NCI-H460 (cell line): ENCODE measurements at places on chromosomes 2 and 18.
A peak's percentile ranks its signal among the peaks of the same experiment; 100 is the strongest.

- peak; percentile 18 for DNase-seq
Measured at GRCh38 chr18:58177004-58177717, 133.1 kb downstream of the NEDD4L start.

DNA sequence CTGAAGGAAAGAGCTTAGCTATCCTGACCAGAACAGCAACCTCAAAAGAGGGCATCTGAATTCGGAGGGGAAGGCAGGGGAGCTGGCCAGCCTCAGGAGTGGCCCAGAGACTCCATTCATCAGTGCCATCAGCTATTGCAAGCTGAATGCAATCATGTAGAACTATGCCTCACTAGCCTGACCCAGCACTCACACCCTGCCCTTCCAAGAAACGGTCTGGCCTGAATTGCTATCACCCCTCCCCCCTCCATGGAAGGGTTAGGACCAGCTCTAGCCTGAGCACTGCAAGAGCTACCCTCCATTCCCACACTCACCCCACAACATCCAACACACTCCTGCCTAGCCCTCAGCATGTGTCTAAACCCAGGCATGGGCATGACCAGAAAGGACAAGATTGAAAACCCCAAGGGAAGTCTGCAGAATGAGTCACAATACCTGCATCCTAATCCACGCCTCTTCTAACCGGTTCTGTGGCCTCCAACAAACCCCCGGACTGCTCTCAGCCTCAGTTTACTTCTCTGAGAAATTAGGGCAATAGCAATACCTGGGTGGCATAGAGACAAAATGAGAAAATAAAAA lies 120.3 kb downstream of the BCL11A start:
- no peak for DNase-seq

GRCh38 chr2:224412141-224413015 lies 10.5 kb upstream of the FAM124B start:
- no peak for DNase-seq

- DNase-seq, result no peak
Measured at GRCh38 chr2:22807872-22808271, 577.1 kb upstream of the KLHL29 start.

DNA sequence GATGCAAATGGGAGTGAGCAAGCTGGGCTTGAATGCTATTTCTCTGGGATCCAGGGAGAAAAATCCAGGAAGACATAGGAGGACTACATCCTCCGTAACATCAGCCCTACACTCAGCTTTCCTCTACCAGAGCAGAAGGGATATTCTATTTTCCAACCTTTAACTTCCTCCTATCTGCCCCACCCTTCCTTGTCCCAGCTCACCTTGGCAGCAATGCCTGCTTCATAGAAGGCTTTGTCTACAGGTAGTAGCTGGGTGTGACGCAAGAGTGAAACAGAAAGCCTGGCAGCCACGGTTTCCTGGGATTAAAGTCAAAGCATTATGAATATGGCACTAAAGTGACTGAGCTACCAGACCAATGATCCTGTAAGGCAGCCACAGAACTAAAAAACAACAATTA lies 3.9 kb downstream of the KRTCAP3 start:
- no peak for DNase-seq

- no peak for DNase-seq
Measured at GRCh38 chr2:233062946-233063268, 2.8 kb downstream of the INPP5D start.

DNA sequence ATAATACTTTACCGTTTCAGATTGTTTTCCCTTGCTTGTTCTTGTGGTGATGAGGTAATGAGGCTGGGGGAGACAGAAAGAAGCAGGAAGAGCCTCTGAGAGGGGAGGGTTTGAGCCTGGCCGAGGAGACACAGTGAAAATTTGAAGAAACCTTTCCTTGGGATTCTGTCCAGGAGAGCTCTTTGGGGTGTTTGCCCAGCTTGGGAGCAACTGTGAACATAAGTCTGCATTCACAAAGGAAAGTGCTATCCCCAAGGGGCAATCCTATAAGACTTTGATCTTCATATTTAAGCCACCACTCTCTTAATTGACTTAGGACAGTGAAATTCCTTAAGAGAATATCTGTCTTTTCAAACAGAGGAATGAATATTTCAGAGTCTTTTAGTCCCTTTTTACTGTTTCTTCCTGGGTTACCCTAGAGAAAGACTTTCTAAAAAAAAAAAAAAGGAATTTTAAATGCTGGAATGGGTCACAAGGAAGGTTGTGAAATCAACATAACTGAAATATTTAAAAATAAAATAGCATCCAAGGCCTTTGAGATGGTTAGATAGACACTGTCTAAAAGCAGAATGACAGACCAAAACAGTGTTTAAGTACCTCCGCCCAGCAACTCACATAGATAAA lies 52.5 kb upstream of the STAM2 start:
- no peak for DNase-seq

DNA sequence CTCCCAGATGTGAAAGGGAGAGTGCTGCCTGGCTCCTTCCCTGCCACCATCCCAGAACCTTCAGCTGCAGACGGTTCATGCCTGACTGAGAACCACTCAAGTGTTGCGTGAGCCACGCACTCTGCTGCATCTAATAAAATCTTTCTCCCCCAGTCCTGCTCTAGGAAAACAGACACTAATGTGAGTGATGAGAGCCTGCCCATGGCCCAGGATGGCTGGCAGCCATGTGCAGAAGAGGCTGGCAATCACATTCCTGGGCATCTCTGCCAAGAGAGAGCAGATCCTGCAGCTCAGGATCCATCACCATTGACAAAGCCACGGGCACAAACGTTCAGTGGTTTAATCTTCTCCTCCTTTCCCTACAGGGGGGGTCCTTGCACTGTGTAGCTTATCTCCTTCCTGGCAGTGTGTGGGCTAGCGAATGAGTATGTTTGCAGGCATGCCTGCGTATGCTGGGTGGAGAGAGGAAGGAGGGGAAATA lies 477.5 kb downstream of the SLC4A3 start:
- DNase-seq, result no peak

DNA sequence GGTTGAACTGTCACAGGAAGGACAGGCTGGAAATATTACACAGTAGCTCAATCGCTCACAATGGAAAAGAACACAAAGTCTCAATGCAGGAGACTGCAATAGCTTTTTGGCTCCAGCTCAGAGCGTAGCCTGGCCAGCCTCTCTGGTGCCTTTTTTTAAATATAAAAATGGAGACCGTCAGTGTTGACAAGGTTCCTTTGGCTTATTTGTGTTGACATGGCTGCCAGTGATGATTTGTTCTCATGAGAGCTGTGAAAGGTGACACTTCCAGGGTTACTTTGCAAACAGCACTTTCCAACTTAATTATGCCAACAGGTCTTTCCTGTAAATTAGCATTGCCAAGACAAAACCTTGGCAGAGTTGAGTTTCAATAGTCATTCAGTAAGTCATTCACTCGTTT lies 70.8 kb downstream of the KCNE4 start:
- DNase-seq, result no peak

- no peak for DNase-seq
Measured at GRCh38 chr2:12603781-12604295, 112.9 kb upstream of the TRIB2 start.

- DNase-seq, result no peak
Measured at GRCh38 chr2:158464426-158465281, 7.9 kb downstream of the PKP4 start.

DNA sequence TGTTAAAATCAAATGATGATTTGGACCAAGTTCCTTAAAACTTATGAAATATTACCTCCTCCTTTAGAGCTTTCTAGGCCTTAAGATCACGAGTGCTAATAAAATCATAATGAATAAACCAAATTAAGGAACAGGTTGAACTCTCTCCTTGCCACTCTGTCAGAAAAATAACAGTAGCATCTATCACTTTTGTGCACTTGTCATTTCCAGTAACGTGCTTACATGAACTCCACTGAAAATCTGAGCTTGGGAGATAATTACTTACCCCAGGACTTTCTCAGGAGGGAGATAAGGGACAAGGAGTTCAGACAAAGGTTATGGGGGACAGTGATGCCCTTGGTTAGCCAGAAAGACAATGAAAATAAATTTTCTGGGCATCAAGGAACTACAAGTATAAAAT lies 36.0 kb downstream of the EPB41L3 start:
- no peak for DNase-seq

DNA sequence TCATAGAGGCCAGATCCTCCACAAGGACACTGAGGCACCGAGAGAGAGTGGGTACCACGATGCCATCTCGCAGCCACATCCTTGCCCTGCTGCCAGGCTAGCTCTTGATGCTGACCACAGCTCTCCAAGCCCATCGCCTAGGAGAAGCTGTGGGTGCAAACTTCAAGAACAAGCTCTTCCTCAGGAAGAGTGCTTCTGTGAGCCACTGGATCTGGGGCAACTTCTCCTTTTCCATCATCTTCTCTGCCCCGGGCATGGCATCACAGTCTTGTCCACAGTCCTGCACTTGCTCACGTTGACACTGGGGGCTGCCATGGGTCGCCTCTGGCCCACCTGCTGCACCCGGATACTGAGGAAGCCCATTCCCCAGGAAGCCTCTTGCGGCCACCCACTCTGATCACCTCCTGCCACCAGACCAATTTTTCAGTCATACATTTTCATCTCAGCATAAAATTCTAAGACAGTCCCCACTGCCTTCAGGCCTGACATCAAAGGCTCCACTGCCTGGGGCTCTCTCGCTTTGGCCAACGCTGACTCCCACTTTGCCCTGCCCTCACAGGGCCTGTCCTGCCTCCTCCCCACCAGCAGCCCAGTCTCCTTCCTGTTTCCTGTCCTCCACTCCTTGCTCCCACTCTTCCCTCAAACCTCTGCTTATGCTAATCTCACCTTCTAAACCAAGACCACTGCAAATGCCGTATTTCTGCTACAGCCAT lies 243.9 kb downstream of the AFF3 start:
- no peak for DNase-seq

DNA sequence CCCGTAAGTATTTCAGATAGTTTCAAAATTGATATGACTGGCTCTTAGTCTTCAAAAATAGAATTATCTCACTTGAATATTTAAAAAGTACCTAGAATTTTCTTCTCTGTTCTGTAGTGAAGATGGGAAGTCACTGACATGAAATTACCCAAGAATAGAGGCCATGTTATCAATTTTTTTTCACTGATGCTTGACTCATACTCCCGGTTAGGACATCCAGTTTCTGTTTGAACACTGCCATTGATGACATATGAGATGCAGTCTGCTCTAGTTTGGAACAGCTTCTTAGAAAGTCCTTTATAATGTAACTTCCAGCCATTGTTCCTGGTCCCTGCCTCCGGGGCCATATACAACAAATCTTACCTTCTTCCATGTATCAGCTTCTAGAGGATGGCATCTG lies 26.0 kb downstream of the MAP3K20 start:
- no peak for DNase-seq

GRCh38 chr2:241877989-241878970 lies 8.8 kb downstream of the RTP5 start:
- DNase-seq, result peak; percentile 79

GRCh38 chr2:191719261-191719660 lies 41.3 kb downstream of the NABP1 start:
- no peak for DNase-seq

- DNase-seq, result no peak
Measured at GRCh38 chr2:158823486-158824237, 28.5 kb downstream of the DAPL1 start.

DNA sequence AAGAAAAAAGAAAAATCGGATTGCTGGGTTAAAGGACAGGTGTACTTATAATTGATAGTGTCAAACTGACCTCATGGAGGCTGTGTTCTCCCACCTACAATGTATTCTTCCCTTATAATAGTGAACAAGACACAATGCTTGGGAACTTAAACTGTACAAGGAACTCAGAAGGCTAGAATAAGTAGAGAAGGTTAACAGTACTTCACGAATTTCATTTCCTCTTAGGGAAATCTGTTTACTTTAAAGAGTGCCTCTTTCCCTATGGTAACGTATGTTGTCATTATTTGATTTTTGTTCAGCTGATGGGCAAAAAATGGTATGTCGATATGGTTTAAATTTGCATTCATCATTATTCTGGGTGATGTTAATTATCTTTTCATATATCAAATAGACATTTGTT lies 9.2 kb upstream of the HK2 start:
- DNase-seq, result no peak

DNA sequence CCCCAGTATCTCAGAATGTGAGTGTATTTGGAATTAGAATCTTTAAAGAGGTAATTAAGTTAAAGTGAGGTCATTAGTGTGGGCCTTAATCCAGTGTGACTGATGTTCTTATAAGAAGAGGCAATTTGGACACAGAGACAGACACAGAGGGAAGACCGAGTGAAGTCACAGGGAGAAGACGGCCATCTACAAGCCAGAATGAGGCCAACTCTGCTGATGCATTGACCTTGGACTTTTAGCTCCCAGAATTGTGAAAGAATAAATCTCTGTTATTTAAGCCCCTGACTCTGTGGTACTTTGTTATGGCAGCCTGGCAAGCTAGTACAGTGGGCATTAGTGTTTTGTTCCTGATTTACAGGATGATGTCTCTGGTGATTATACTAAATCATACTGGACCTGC lies 64.6 kb downstream of the LTBP1 start:
- DNase-seq, result no peak

DNA sequence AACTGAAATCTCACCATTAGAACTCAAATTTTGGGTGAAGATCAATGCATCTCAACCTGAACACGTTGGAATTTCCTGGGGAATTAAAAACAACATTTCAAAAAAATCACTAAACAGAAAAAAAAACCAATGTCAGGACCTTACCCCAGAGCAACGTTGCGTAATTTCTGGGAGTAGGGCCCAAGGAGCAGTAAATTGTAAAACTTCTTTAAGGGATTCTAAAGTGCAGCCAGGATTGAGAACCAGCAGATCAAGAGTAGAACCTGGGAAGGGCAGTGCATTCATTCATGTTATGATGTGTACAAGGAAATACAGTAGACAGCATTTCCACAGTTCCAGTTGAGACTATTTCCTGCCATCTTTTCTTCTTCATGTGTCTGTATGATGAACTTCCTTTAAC lies 56.9 kb downstream of the RHBDD1 start:
- DNase-seq, result no peak

GRCh38 chr2:52704251-52704650 lies 1063.4 kb upstream of the CHAC2 start:
- no peak for DNase-seq

DNA sequence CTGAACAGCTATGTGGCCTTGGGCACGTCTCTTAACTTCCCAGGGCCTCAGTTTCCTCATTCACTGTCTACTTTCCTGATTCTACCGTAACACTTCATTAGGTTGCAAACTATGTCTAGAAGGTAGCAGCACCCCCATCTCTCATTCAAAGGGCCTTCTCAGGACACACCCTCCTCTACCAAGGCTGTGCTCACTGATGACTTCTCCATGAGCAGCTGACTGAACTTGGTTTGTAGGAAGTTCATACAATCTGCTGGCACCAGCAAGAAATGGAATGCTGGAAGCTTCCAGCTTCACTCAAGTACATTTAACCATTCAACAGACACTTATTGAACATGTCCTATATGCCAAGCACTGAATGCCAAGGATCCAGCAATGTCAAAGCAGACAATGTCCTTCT lies 250.8 kb upstream of the CTAGE1 start:
- no peak for DNase-seq

DNA sequence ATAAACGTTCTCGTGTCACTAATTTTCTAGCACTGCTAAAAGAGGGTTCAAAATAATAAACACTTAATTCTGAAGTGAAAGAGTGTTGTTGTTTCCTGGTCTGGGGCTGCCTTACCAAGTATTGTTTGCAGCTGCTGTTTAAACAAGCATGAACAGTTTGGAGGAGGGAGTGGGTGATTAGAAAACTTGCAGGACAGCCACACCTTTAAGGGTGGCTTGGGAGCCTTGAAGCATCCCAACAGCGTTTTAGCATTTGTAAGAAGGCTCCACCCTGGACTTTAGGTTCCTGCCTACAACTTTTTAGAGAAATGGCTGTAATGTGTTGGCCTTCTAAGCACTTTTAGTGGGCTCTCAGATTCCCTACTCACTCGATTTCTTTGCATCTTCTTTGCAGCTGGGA lies 371.6 kb downstream of the TGIF1 start:
- no peak for DNase-seq

GRCh38 chr2:207796585-207797350 lies 27.1 kb upstream of the FZD5 start:
- DNase-seq, result no peak
